T-cell (primary cell): ENCODE measurements at places on chromosomes 11 and 22. TPM values are rescaled to one million over a fixed set of nuclear protein-coding genes. Genes with fewer than 3 reads are reported as not detected.

GRCh38 chr11:47003180-47003877 is 66.8 kb downstream of the CSTPP1 start:
- no peak for DNase-seq

GRCh38 chr11:122139595-122139866 is 23.5 kb upstream of the BLID start:
- DNase-seq, result no peak

- DNase-seq, result no peak
Measured at GRCh38 chr11:2175659-2176058, 4.0 kb upstream of the TH start.

DNA sequence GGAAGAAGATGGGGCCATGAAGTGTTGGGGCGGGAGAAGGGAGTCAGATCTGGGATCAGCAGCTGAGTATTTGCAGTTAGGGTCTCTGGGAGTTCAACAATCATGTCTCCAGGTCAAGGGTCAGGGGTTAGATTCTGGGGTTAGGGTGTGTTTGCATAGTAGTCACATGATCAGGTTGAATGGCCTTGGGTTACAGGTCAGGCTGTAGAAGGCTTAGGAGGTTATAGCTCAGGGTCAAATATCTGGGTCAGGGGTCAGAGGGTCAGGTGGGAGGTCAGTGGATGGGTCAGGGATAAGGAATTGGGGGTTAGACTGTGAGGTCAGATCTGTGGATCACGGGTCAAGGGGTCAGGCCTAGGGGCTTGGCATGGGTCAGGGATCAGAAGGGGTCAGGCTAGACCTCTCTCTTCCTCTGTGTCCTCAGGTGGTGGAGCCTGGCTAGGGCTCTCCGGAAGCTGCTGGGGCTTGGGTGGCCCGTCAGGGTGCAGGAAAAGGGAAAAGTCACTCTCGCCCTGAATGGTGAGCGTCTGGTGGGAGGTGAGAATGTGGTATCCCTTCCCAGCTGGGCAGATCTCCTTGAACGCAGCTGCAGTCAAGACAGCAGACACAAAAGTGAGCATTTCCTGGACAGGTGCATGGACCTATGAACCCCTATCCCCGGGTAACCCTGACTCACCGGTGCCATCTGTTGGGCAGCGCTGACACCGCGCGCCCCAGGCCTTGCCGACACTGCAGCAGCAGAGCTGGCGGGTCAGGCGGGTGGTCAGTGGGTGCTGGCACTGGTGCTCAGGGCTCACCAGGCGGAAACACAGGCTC is 6.4 kb downstream of the LTBP3 start:
- DNase-seq, result peak; percentile 52

OR5L2 gene
- total RNA-seq, result not detected

DRICH1 gene
- total RNA-seq, result 1.5 TPM
